Tracheal epithelial cell (primary cell): ENCODE measurements at places on chromosomes 7 and 10. TPM values are rescaled to one million over a fixed set of nuclear protein-coding genes. Genes with fewer than 3 reads are reported as not detected.

Gene GPR37
- 1.1 and 1.4 TPM in 2 replicates for total RNA-seq

Gene MYO1G
- under 0.01 and 0.43 TPM in 2 replicates for total RNA-seq

Gene CRYGN
- not detected in 2 replicates for total RNA-seq

Gene TRIM50
- total RNA-seq, result not detected in 2 replicates

Gene EEPD1
- 4.0 and 8.0 TPM in 2 replicates for total RNA-seq

Gene KIF20B
- 3.1 and 4.0 TPM in 2 replicates for total RNA-seq

Gene POLL
- 9.4 and 15.6 TPM in 2 replicates for total RNA-seq

Gene TUBAL3
- 0.72 TPM in 1 of 2 replicates, not detected in the other for total RNA-seq
